NCI-H2081 treated with DMSO at 0.1 percent for 48 hours (cell line): ENCODE measurements at places on chromosomes 2 and 18.

DNA sequence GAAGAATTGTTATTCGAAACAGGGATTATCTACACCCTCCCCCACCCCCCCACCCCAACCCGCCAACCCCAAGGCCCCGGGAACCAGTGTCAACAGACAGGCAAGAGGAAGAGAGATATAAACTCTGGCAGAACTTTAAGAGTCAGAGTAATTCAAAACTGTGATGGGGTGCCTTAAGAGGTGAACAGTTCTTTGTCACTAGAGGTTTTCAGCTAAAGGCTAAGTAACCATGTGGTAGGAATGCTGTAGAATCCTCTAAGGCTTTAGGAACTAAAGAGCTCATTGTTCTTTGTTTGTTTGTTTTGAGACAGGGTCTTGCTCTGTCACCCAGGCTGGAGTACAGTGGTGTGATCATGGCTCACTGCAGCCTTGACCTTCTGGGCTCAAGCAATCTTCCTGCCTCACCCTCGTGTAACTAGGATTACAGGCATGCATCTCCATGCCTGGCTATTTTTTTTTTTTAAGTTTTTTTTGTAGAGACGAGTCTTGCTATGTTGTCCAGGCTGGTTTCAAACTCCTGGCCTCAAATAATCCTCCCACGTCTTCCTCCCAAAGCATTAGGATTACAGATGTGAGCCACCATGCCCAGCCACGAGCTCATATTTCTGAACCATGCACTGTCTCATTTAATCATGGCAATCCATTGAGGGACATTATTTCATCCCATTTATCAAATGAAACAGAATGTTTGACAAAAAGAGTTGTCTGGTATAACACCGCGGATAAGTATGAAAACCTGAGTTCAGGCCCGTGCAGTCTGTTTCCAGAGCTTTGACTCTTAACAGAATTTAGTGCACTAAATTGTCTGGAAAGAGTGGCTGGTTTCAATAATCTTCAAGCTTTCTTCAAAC lies 20.8 kb upstream of the TMEM17 start:
- DNase-seq: no peak

DNA sequence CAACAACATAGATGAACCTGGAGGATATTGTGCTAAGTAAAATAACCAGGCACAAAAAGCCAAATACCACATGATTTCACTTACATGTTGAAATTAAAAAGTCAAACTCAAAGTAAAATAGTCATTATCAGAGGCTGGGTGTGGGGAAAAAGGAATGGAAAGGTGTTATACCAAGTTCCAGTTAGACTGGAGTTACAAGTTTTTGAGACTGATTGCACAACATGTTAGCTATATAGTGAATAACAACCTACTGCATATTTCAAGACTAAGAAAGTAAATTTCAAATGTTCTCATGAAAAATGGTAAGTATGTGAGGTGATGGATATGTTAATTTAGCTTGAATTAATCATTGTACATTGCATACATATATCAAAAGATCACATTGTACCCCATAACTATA lies 116.8 kb upstream of the HNMT start:
- no peak for DNase-seq

- DNase-seq: no peak
Measured at GRCh38 chr18:57649556-57650500, 28.2 kb upstream of the NARS1 start.

GRCh38 chr2:238786792-238787490 lies 60.9 kb upstream of the TWIST2 start:
- no peak for DNase-seq

DNA sequence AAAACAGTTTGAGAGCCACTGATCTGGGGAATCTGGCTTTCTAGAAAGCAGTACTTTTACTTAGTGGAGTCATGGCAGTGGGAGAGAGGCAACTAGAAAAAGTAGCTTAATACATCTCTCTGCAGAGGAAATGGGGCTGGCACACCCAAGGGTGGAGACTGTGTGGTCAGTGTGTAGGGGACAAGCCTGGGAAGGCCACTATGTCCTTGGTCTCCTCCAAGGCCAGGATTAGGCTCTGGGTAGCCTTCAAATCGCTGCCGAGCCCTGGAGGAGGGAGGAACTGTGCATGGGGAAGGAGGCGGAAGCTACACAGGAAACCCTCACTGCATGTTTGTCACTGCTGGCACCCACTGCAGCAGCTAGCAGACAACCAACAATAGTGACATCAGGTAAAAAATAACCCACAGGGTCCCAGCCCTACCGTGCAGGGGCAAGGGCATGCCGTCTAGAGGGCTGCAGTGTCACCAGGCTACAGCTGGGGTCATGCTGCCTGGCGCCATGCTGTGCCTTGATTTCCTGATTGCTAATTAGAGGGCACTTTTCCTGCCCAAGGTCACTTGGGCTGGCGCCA lies 34.8 kb downstream of the LBH start:
- no peak for DNase-seq

DNA sequence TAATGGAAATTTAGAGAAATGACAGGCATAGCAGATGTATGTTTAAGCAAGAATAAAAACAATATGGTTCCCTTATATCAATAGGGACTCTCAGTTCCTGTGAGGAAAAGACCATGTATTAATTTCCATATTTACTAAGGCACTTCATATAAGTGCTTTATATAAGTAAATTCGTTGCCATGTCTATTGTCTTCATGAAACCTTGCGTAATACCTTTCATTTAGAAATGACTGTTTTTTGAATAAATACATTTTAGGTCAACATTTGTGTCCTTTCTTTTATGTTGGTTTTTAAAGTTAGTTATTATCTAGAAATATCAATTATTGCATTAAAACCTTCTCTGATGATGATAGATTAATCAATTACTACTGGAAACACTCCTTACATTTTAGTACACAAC lies 83.3 kb downstream of the KCNS3 start:
- no peak for DNase-seq

- no peak for DNase-seq
Measured at GRCh38 chr2:134337631-134338030, 83.8 kb downstream of the MGAT5 start.

DNA sequence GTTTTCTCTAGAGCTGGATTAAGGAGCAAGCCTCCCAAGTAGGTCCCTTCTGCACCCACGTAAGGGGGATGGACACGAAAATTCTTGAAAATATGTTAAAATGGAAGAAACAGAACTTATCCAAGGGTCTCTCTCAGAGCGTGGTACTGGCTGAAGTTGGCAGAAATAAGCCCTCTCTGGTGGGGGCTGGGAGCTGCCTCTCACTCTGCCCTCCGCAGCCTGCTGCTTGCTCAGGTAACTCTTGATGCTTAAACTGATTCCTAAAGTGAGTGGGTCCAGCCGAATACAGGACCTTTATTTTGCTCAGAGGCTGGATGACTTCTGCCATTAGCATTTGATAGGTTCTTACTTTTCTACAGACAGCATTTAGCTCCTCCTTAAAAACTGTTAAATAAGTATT lies 78.1 kb downstream of the SPHKAP start:
- DNase-seq: no peak

GRCh38 chr2:157625296-157625695 lies 3.4 kb downstream of the ACVR1C start:
- DNase-seq: no peak

DNA sequence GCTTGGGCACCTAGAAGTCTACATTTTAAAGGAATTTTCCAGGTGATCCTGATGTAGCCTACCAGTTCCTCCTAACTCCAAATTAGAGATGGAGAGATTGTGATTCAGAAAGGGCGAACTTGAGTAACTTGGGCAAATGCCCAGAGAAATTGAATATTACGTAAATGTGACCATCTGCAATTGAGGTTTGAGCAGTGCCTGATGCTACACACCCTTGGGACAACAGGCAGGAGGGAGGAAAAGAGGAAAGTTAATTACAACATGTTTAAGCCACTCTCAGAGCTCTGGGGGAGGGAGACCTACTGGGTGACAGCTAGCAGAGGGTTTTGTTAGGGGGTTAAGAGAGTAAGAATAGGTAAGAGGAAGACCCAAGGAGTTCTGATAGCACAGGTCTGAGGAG lies 208.9 kb downstream of the LPIN1 start:
- no peak for DNase-seq

GRCh38 chr2:15955232-15955988 lies 15.1 kb downstream of the MYCN start:
- DNase-seq: no peak

- DNase-seq: no peak
Measured at GRCh38 chr2:10132043-10132575, 9.6 kb downstream of the RRM2 start.

DNA sequence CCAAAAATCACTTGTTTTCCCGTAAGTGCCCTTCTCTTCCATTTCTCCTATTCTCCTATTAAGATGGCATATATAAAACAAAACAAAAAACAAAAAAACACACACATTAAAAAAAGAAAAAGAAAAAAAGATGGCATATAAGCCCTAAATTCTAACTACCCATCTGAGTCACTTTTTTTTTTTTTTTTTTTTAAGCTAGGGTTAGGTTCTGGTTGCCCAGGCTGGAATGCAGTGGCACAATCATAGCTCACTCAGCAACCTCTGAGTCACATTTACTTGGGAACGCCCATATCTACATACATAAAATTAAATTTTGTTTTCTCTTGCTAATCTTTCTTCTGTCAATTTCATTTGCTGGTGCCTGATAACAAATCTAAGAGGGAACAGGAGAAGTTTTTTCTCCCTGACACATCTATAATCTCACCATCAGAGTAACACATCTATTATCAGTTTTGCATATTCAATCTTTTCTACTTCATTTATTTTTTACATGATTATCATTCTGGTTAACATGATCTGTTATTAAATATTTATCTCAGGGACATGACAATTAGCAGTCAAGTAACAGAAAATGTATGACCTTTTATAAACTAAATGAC lies 52.1 kb downstream of the EEF1B2 start:
- no peak for DNase-seq

DNA sequence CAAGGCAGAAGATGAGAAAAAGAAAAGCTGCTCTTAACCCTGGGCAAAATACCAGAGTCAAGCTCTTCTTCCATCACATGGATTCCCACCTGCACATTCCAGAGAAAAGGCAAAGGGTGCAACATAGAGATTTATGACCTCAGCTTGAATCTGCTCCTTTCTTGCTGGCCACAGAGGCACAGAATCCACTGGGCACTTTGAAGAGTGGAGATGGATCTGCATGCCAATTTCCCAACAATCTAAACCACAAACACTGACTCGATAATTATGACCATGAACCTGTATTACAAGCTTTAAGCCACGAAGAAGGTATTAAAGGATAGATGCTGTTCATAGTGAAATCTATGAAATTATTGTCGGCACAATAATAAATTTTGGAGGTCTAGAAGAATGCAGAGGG lies 237.3 kb downstream of the PID1 start:
- DNase-seq: no peak

GRCh38 chr18:286515-287310 lies 18.9 kb upstream of the THOC1 start:
- no peak for DNase-seq

- no peak for DNase-seq
Measured at GRCh38 chr18:2534906-2535305, 36.4 kb downstream of the METTL4 start.

- no peak for DNase-seq
Measured at GRCh38 chr2:30664761-30665358, 142.4 kb downstream of the CAPN13 start.

DNA sequence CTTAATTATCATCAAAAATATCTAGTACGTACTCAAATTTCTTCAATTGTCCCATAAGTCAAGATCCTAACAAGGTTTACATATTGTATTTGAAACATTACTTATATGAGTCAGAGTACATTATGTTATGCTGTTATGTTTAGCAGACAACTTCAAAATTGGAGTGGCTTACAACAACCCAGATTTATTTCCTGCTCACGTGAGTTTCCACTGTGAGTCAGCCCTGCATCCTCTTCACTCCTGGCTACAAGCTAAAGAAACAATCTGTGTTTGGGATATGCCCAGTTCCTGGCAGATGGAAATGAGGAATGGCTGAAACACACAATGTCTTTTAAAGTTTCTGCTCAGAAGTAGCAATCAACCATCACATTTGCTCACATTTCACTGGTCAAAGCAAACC lies 31.5 kb upstream of the TANC1 start:
- no peak for DNase-seq

DNA sequence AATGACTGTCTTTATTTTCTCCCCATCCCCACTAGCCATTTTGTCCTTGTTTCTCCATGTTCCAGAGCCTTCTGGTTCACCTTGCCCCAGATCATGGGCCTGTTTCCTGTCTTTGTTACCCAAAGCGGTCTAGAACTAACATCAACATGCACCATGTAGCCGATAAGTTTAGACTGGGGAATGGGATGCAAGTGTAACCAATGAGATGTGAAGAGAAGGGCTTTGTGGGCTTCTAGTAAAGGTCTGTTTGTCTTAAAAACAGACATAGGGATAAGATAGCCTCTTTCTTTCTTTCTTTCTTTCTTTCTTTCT lies 25.7 kb downstream of the INPP5D start:
- DNase-seq: no peak

DNA sequence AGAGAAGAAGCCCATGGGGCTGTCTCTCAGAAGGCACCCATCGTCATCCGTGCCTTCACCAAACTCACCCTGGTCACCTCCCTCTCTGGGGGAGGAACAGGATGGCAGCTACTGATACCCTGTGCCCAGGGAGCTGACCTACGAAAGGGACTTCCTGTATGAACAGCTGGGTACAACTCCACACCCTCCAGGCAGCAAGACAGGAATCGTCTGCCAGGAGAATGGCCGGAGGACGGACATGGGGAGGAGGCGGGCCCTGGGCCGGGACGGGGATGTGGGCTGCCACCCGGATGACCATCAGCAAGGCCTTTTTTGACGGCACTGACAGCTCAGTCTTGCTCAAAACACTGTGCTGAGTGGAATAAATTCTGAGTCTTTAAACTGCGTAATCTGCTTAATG lies 243.6 kb downstream of the HDAC4 start:
- DNase-seq: no peak

GRCh38 chr2:46942891-46943626 lies 27.5 kb upstream of the MCFD2 start:
- no peak for DNase-seq

DNA sequence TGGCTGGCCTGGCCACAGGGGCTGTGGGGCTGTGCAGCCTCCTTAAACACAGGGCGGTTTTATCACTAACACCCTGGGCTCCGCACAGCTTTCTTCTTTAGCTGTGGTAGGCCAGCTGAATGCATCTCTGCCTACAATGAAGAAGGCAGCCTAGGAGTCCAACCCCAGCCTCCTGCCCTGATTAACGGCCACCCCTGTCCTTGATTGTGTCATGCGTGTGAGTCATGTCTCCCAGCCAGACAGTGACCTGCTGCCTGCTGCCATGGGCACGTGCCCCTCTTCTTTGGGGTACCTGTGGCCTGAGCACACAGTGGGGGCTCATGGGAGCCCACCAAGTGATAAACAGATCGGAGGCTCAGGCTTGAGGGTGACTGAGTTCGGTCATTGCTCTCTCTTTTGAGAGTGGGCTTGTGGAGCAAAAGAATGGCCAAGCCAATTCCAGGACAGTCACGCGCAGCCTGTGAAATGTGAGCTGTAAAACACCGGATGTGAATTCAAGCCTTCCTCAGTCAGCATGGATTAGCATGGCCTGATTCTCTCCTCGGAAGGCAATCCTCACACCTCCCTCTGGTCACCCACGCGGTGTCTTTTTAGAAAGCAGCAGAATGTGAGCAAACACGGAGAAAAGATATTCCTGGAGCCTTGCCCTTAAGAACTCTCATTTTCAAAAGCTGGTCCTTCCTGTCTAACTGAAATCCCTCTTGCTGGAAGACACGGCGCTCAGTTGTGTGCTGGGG lies 144.1 kb downstream of the CELF4 start:
- DNase-seq: no peak
